ENCODE measurements at places on chromosomes 2 and 18.

DNA sequence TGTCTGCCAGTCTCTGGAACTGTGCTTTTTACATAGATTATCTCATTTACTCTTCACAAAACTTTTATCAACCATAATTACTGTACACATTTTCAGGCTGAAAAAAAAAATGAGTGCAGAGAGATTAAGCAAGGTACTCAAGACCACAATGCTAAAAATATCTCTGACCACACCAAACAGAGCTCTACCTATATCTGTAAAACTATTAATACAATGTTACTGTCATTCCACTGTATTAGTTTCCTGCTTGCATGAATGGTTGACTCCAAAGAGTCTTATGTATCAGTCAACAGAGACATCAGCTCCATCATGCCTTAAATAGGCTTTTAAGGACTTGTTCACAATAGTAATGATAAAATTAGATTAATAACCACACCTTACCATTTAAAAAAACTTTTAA, 134.7 kb upstream of the CCDC150 start:
- DNase-seq = no peak

DNA sequence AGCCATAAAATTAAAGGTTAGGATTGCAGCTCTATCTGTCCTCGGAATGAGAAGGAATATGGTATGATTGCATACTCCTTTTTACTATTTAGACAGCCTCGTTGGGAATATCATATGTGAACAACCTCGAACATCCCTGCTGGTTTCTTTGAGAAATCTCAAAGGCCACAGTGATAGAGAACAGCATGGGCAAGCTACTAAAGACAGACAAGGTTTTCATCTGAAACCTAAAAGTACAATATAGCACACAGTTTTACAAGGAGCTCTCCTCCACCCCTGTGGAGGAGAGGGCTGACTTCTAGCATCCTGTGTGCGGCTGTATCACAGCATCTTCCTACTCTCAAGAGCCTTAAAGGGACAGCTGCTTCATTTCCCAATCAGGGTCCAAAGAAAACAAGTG, 104.3 kb downstream of the VWC2L start:
- DNase-seq = no peak

- DNase-seq = no peak
Measured at GRCh38 chr18:42821492-42821891, 294.0 kb downstream of the RIT2 start.

DNA sequence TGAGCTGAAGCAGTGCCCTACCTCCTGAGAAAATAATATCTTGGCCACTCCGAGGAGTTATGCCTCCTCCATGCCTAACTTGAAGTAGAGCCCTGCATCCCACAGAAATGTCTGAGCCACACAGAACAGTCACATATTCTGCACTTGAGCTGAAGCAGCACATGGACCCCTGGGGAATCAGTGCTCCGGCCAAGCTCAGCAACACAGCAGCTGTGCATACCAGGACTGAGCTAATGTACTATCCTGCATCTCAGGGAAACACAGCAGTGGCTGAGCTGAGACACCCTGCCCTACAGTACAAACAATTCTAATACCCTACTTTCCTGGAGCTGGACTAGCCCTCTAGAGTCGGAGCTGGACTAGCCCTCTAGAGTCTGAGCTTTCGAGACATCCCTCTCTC, 166.9 kb downstream of the ZNF516 start:
- no peak for DNase-seq

DNA sequence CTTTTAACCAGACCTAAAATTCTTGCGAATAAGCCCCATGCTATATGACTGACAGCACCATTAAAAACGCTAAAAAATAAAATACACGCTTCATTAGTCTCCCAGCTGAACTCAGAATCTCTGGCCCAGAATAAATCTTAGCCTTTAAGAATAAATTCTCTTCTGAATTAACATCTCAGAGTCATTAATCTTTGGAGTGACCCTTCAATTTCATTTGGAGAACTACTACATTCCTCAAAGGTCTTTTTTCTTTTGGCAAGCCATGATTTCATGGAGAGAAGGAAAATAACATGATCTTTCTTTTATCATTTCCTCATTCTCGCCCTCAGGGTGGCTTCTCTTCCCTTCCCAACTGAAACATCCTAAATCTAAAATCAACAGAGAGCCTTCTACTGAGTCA, 259.0 kb downstream of the AFF3 start:
- DNase-seq = no peak

GRCh38 chr2:182824767-182825158, 41.7 kb downstream of the FRZB start:
- DNase-seq = no peak

DNA sequence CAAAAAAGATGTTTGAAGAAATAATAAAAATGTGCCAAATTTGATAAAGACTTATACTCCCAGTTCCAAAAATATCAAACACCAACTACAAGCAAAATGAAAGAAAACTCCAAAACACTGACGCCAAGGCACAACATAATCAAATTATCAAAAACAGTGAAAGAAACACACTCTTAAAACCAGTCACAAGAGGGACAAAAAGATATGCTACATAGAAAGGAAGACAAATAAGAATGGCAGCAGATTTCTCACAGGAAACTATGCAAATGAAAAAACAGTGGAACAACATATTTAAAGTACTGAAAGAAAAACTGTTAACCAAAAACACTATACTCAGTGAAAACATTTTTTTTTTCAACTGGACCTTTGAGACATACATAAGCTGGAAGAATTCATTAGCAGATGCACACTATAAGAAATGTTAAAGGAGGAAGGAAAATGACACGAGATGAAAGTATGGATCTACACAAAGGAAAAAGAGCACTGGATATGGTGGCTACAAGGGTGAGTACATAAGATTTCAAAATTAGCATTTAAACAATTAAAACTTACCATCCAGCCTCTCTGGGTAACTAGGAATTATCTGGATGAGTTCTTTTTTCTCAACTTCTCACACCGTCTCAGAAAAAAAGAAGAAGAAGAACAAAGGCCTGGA, 94.0 kb upstream of the ACVR1C start:
- DNase-seq = no peak

- DNase-seq = no peak
Measured at GRCh38 chr2:143176606-143177005, 47.4 kb downstream of the ARHGAP15 start.

GRCh38 chr2:23595601-23596251, 210.7 kb downstream of the KLHL29 start:
- no peak for DNase-seq

- no peak for DNase-seq
Measured at GRCh38 chr2:142598846-142599245, 278.6 kb upstream of the KYNU start.

DNA sequence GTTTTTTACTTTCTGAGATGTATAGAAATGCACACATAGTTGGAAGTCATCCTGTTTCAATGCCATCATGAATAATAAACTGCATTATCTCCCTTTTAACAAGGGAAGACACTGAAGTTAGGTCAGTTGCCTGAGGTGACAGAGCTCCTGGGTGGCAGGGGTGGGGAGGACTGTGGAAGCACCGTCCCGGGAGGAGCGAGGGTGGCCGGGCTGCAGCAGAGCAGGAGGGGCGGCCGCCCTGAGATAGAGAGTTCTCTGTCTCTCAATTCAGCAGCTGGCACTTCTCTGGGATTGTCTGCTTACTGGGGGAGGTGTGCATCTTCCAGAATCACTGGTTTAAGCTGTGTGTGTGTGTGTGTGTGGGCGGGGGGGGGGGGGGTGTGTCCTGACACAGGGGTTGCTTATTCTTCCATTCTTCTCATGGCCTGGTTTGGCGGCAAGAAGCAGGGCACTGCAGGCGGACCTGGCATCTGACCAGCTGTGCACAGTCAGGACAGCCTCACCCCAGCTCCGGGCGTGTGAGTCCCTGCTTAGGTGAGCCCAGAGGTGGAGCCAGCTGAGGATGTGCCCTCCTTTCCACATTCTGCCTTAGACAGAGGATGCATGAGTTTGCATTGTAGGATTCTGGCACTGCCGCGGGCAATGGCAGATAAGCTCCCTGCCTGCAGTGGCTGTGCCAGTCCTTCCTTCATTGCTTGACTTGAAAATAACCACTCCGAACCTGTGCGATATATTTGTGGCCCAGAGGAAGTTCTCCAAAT, 40.4 kb downstream of the VWA3B start:
- DNase-seq = no peak

DNA sequence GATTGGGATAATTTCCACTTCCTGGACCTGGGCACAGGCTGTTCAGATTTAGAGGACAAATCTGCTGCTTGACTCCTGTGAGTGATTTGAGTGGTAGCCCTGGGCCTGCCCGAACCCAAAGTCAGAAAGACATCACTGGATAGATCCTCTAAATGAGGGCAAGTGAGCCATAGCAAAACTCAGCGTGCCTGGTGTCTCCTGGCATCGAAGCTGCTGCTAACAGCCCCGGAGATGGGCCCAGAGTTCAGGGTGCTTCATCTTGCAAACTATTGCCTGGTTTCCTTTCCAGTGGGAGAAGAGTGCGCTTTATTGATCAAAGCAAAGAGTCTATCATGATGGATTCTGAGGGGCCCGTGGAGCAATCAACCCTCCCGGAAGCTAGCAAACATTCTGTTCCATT, 153.1 kb upstream of the KLHL29 start:
- no peak for DNase-seq

DNA sequence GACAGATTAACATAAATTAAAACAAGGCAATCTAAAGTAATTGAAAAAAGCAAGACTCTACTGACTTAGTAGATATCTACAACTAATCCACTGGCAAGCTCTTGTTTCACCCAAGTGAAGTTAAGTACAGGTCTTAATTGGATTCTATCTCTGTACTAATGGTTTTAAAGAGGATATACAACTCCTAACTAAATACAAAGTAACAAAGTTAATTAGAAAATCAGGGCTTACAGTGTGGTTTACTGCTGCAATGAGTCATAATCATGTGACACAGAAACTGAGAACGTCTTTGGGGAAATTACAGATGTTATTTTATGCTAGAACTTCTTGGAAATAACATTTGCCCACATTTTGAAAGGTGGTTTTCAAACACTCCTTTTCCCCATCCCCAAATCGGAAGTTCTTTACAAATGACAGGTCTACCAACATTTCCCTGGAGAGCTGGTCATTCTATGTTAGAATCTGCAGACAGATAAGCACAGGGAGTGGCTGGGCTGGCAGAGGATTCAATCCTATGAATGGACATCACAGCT, 245.3 kb downstream of the STK39 start:
- DNase-seq = no peak

DNA sequence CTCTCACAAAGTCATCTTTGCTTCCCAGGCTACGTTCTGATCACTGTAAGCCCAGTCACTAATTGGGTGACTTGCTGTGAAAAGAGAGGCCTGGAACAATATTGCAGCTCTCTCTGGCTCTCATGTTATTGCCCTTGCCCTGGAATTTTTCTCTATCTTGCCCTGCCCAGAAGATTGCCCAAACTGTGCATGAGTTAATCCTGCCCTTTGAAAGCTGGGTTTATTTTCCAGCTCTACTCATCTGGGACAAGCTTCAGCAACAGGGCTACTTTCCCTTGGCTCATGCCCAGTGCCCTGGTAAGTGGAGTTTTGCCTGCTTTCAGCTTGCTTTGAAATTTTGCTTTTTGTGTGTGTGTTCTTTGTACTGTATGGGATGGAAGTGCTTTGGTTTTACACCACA, 6.9 kb upstream of the EHBP1 start:
- DNase-seq = no peak

DNA sequence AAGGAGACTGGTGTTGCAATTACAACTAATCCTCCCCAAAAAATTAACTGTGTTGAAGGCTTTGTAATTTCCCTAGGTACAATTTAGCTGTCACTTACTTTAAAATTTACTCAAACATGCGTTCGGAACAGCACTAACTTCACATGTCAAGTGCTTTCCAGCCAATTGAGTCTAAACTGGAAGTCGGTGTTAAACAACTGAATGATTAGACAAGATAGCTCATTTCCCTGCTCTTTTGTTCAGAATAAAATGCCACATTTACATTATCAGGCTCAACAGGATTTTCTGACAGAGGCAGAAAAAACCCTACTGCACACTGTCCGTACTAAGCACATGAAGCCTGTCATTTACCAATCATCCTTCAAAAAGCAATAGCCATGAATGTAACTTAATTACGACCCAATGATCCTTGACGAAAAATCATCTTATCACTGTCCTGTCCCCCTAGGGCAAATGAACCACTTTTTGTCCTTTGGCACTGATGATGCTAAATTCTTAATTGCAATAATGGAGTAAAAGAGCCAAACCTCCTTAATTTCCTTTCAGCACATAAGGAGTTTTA, 56.0 kb downstream of the LRPPRC start:
- no peak for DNase-seq

DNA sequence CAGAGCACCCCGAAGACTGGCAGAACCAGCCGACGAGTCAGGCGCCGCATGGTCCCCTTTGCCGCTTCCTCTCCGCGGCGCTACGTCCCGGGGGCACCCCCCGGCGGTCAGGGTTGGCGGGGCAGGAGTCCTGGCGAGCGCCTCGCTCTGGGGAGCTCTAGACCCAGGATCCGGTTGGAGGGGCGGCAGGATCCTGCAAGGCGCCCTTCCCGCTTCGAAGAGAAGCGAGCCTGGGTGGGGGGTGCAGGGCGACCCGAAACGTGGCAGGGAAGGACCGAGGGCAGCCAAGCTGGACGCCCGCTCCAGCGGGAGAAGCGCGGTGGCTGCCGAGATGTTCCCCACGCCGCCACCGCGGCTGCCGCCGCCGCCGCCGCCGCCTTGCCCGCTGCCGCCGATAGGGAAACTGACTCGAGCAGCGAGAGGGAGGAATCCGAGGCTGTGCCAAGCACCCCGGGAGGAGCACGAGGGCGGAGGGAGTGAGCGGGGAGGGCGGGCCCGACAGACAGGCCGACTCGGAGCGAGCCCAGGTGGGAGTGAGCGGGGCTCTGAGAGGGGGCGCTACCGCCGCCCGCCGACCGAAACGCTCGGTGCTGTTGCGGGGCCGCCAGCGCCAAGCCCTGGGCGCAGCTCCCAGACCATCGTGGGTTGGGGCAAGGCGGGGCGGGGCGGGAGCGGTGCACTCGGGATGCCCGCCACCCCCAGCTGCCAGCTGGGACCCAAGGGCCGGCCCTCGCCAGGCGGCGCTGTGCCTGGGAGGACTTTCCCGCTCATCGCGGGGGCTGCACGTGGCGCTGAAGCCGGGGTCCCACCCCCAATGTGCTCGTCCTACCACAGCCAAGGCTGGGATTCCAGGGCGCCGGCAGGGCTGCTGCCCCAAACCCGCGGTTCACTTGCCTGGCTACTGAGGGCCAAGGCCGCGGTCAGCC, at the start of gene GALNT14:
Gene GALNT14, minus strand, starts transcription at position 404 of the 926 bp plus-strand sequence. Its CDS starts 354 bp downstream, at position 50.
- no peak for DNase-seq

Data from HS-27A (cell line).